Stomach (tissue), 19 donors: ENCODE measurements at places on chromosomes 11 and 22.

DNA sequence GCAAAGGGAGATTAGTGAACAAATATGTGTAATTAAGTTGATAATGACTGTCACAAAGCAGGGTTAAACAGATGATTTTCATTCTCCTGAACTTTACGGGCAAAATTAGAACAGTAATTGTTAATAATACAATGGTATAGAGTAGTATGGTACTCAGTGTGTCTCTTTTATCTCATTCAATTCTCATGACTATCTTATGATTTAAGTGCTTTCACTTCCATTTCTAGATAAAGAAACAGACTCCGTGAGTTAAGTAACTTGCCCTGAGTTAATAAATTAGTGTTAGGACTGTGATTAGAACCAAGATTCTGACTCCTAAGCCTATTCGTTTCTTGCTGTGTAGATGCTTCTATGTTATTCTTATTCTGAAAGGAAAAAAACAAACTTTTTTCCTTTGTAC lies 22.0 kb downstream of the PIH1D2 start:
- DNase-seq = no peak

- DNase-seq = no peak
These were observed 81.5 kb upstream of the PPARA start for GRCh38 chr22:46068593-46069491.

DNA sequence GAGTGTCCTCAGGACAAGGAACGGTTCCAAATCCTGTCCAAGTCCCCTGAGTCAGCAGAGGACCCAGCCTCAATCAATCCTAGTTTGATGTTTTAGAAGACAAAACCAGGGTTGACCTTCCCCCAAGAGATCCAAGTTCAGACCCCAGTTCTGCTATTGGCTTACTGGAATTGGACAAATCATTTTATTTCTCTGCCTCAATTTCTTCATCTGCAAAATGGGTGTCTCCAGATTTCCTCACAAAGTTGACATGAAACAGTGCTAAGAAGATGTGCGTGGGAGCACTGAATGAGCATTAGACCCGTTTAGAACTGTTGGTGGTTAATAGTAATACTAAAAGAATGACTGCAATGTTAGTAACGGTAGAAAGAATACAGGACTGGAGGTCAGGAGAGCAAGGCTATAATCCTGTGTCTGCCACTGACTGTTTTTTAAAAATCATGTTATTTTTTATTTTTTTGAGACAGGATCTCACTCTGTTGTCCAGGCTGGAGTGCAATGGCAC lies 32.8 kb upstream of the SCUBE1 start:
- DNase-seq = no peak

GRCh38 chr22:37212174-37212906 lies at the start of gene SSTR3:
Gene SSTR3, minus strand, starts transcription at chr22:37212477. Its CDS starts 4,674 bp downstream, at chr22:37207803.
- DNase-seq = peak; percentile 77

DNA sequence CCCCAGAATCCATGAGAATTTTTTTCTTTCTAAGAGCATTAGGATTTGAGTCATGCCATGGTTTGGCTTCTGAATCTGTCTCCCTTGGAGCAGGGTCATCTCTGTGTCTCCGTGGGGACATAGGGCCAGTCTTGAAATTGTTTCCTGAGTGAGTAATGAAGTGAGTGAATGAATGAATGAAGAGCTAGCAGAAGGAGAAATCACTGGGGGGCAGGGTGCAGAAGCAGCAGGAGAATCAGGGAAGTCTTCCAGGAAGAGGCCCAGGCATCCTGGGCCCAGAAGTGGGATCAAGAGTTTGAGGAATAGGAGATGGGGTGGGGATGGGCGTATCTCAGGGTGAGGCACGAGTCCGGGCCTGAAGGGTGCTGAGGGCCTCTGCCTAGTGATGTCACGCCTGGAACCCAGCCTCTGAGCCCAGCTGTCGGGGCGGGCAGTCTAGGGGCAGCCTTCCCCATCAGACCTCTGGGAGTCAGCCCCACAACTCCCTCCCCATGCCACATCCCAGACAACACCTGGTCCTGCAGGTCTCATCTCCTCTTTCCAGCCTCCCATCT lies 12.5 kb upstream of the MGAT3 start:
- DNase-seq = peak; percentile 42

DNA sequence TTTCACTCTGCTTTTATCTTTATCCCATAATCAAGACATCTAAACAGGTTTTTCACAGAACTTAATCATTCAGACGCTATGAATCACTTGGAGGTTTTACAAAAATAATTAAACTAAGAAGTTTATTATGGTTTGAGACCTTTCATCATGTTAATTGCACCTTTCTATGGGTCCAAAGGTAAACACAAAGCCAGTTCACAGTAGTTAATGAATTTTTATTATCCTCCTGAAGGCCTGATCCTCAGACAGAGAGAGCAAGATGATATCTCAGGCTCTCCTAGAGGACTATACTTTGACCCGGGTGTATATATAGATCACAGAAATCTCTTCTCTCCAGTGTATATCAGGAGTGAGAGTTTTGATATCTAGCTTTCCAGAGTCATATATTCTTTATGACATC lies 1044.3 kb upstream of the RAG2 start:
- no peak for DNase-seq

DNA sequence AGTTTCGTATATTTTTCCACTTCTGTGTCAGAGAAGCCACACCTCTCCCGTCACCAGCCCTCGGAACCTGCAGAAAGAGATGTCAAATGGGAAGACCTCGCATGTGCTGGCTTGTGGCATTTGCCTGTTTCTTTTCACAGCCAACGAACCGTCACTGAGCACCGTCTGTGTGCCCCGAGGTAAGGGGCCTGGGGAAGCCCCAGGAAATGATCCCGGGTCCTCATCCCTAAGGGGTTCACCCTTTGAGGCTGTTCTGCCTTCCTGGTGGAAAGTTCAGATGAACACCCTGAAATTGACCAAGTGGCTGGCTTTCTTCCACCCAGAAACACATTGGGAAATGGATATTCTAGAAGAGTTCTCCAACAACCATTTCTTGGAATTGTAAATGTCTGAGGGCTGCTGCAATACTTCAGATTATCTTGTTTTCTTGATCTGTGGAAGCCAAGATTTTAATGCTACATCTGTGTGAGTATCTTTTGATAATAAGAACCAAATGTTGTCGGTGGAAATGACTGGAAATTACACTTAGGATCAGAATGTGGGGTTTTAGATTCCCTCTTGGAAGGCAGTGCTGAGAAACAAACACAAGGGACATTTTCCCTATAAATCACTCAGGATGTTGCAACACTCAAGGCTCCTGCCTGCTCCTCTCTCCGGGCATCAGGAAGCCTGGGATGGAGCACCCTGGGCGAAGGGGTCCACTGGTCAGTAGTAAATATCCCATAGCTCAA lies 37.6 kb downstream of the RIBC2 start:
- DNase-seq = peak; percentile 79

- peak; percentile 36 for DNase-seq
These were observed 21.3 kb upstream of the NELL1 start for GRCh38 chr11:20647976-20648565.

DNA sequence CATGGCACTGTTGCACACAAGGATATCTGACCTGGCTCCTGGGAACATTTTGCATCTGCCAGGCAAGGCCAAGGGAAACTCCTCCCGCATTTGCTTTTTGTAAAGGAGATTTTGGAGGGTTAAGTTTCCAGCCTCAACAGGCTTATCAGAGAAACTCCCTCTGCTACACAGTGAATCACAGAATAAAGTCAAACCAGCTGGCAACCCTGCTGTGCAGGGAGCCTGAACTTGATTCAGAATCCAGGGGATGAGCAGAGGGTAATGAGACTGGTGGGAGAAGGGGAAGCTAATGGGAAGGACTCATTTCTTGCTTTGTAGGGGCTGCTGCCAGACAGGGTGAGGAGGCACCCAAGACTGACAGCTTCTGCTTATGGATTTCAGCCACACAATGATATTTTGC lies 185.3 kb upstream of the ISX start:
- DNase-seq = no peak

- DNase-seq = no peak
These were observed 195.9 kb downstream of the BCR start for GRCh38 chr22:23376256-23376655.

DNA sequence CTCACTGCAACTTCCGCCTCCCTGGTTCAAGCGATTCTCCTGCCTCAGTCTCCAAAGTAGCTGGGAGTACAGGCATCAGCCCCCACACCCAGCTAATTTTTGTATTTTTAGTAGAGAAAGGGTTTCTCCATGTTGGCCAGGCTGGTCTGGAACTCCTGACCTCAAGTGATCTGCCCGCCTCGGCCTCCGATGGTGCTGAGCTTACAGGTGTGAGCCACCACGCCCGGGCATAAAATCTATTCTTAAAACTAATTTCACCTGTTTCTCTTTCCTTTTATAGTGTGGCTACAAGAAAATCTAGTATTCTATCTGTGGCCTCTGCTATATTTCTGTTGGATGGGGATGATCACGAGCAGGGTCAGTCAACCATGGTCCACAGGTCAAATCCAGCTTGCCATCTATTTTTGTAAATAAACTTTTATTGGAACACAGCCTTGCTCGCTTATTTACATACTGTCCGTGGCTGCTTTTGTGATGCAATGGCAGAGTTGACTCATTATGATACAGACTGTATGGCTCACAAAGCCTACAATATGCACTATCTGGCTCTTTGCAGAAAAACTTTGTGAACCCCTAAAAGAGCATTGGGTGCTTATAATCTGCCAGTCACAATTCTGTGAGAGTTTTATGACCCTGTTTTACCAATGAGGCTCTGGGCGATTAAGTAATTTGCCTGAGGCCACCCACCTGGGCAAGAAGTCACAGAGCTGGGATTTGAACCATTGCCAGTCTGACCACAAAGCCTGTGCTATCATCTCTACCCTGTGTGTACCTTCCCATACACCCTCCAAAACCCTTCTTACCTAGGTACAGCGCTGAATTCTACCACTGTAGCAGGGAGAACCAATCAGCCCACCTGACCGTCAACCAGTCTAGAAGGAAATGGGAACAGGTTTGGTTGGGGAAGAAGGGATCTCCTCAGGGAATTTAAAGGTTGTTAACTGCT lies 28.3 kb downstream of the SLC1A2 start:
- peak; percentile 59 for DNase-seq

DNA sequence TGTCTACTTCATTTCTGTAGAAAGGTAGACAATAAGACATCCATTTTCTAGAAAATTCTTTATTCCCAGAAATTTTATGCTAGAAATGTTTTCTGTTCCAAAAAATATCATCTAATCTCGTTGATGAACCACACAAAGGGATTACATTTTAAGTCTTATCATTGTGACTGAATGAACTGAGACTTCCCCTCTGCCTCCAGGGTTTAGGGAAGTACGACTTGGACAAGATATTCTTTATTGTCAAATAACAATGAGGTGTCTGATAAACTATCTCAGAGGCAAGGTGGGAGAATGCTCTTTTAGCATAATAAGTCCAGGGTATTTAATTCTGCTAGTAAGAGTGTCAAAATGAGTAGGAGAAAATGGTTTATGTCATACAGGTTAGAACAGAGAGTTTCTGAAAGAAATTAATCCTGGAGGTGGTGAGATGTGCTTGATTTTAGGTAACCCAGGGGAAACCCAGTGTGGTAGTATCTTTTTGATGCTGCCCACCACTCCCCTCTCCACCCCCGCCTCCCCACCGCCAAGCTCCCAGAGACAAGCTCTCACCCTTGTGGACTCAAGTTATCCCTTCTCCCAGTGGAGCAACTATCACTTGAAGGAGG lies 100.6 kb downstream of the CD44 start:
- no peak for DNase-seq
